ENCODE measurements at places on chromosomes 1 and 21. TPM values are rescaled to one million over a fixed set of nuclear protein-coding genes. Genes with fewer than 3 reads are reported as not detected.

Gene BGLAP
- polyA plus RNA-seq = 2.9 TPM

GRCh38 chr1:204988196-204988595 lies 54.8 kb upstream of the CNTN2 start:
- DNase-seq = no peak

DNA sequence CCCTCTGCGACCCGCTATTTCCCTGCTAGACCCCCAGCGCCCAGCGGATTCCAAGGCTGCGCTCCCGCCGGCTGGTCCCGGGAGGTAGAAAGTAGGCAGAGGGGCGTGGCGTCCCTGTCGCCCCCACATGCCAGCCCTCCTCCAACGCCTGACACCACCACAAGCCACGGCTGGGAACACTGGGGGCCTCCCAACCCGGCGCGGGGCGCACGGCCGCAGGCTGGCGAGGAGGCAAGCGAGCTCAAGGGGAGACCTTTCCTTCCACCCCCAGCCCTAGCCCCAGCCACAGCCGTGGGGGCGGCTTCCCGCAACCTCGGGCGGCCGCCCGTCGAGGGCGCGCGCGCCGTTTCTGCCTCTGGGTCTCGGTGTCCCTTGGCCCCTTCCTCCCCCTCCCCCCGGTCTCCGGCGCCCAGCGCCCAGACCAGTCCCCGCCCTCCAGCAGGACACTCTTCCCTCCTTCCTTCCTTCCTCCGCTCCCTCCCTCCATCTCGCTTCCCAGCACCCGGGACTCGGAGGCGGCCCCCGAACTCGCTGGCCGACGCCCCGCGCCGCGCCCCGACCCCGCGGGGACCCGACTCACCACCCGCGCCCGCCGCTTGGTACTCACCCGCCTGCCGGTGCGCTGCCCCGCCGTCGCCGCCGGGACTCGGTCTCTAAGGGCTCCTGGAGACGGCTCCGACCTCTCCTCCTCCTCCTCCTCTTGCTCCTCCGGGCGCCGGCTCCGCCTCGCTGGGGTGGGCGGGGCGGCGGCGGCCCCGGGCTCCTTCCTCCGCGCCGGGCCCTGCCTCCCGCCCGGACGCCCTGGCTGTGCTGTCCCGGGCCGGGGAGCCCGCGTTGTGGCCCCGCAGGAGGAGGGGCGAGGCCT lies at the start of gene GNG12:
Gene GNG12, minus strand, starts transcription at position 731 of the 865 bp plus-strand sequence. CDS start 125,781 bp downstream, outside the sequence.
- peak; percentile 72 for DNase-seq

DNA sequence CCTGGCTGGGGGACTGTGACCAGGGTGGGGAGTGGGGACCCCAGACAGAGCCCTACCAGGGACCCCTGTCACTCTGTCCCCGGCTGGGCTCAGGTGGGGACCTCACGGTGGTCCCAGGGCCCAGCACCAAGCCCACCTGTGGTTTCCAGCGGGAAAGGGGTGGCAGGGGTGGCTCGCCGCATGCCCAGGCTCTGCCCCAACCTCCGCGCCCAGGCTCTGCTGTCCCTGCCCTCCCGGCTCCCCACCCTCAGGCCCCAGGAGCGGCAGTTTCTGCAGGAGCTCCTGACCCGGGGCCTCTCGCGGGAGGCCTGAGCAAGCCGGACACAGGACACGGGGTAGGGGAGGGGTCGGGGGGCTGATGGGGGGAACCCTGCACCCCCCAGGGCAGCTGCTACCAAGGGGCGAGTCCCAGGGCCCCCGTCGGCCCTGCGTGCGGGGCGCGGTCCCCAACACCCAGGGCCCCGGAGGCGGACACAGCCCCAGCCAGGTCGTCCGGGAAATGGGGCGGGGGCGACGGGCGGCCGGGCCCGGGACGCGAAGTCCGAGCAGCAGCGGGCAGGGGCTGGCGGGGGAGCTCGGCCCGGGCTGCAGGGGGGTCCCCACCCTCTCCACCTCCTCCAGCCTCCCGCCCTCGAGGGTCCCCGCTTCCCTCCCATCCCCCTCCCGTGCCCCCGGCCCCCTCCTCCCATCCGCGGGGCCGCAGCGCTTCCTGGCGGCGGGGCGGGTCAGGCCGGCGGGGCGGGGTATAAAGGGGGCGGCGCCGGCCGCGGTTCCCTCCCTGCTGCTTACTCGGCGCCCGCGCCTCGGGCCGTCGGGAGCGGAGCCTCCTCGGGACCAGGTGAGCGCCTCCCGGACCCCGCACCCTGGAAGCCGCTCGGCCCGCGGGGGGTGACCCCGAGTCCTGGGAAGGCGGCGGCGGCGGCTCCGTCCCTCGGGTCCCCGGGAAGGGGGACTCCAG lies at the start of gene COL6A2:
Gene COL6A2, plus strand, starts transcription at position 777 of the 958 bp plus-strand sequence.
- peak; percentile 53 for DNase-seq

DNA sequence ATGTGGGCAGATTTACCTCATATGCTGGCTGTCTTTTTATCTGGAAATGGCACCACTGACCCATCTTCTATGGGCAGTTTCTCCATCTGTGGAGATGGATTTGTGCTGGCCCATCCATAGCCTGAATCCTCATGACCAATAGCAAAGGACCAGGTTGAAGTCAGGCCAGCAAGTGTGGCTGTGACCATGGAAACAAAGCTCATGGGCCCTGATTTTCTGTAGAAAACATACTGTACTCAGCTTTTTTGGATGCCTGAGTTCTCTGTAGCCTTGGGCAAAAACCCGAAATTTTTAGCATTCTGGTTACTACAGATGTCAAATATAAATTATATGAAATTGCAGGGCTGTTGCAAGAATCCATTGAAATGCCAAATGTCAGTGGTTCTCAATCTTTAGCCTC lies 155.0 kb downstream of the PLXNA2 start:
- no peak for DNase-seq

DNA sequence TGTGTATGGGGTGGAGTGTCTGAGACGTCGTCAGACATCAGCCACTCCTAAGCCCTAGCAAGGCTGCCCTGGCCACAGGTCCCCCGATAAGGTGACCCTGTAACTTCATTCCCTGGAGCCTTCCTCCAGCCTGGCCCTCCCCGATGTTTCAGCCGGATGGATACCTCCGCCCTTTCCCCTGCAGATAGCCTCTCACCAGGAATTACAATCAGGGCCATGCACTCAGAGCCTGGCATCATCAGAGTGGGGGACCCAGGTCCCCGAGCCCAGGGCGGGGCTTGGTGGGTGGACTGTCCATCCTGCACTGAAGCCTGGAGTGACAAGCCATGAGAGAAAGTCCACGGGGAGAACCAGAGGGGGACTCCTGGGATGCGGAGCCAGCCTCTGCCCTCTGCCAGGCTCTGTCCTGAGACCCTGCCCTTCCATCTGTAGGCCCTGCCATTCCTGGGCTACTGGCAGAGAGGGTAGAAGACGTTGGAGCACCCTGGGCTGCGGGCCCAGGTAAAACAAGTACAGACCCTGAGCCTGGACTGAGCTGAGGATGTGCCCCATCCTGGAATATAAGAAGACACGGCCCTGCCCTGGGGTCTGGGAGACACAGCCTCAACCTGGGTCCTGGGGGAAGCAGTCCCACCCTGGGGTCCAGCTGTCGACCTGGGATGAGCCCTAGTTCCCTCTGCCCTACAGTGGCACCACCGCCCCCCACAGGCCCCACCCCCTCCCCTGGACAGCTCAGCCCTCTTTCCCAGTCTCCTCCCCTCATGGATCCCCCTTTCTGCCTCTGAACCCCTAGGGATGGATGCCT lies 16.8 kb upstream of the ARF1 start:
- DNase-seq = no peak

DNA sequence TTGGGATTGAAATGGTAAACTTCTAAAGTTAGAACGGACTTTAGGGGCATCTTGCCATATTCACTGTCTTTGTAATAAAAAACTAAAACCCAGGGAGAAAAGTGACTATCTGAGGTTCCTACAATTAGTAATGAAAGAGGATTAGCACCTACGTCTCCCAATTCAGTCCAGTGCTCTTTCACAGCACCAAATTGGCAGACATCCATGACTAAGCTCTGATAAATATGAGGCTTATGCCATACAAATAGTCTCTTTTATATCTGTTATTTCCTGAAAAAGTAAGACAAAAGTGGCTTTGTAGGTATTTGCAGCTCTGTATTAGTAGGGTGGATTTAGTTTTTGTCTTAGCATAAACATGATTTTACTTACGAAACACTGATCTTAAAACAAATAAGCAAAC lies 315.0 kb upstream of the NRIP1 start:
- no peak for DNase-seq

DNA sequence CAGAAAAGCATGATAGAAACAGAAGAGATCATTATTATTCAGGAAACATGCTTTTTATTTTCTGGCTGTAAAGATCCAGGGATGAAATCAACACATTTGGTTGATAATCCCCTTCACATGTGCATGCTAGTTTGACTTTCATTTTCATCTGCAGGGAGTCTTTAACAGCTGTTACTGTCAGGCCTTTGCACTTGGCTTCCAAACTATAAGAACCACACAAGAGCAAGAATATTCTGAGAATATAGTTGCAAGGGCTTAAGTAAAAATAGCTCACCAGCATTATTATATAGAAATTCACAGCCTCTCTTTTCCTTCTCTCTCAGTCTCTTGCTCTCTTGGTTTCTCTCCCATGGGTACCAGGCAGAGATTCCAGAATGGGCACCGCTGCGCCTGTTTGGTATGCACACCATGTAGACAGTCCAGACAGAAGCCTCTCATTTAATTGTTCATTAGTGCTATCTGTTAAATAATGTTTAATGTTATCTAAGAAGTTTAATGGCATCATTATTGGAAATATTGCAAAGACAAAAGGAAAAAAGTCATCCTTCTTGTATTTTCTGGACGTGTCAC lies 622.3 kb upstream of the PLXNA2 start:
- DNase-seq = no peak

DNA sequence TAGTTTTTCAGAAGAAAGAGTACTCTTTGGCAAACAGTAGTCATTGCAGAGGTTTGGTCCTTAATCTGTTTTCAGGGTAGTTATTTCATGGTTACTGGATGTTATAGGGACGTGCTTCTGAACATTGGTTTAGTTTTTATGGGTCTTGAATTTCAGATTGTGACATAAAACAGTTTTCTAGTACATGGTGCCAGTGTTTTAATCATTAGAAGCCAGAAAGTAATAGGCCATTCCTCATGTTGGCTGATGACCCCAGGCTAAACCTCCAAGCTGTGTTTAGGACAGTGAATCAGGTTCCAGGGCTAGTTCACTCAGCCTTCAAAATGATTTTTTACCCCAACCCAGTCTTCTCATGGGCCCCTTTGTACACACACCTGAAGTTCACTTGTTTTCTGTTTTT lies 73.3 kb downstream of the OLFML2B start:
- DNase-seq = no peak

GRCh38 chr1:172960019-172960418 lies 90.7 kb downstream of the TNFSF18 start:
- DNase-seq = no peak

DNA sequence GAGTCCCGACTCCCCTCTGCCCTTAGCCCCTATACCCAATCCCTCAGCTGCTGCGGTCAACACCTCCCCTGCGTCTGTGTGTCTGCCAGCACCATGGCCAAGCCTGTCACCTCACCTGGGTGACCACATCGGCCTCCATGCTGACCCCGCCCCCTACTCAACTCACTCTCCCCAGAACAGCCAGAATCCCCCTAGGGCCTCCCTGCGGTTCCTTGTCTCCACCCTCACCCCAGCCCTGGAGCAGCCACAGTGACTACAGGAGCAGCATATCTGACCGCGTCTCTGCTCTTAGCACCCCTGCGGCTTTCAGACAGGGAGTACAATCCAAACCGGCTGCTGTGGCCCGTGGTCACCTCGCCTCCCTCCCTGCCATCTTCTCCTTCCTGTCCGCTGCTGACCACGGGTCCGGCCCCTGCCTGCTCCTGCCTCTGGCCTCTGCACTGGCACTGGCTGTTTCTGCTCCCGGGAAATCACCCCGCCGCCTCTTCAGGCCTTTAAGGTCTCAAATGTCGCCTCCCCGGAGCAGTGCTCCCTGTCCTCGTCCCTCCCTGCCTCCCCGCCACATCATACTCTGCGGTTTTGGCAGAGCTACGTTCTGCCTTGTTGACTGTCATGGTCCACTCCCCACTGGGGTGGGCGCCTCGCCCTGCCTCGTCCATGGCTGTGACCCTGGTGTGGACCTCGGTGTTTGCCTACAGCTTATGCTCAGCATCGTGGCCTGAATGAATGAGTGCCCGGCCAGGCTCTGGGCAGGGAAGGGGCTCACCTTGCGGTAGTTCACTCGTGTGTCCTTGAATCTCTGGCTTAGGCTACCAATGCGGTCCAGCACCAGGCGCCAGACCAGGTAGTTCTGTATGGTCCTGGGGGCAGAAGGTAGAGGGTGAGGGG lies 11.1 kb downstream of the PRXL2B start:
- peak; percentile 61 for DNase-seq

DNA sequence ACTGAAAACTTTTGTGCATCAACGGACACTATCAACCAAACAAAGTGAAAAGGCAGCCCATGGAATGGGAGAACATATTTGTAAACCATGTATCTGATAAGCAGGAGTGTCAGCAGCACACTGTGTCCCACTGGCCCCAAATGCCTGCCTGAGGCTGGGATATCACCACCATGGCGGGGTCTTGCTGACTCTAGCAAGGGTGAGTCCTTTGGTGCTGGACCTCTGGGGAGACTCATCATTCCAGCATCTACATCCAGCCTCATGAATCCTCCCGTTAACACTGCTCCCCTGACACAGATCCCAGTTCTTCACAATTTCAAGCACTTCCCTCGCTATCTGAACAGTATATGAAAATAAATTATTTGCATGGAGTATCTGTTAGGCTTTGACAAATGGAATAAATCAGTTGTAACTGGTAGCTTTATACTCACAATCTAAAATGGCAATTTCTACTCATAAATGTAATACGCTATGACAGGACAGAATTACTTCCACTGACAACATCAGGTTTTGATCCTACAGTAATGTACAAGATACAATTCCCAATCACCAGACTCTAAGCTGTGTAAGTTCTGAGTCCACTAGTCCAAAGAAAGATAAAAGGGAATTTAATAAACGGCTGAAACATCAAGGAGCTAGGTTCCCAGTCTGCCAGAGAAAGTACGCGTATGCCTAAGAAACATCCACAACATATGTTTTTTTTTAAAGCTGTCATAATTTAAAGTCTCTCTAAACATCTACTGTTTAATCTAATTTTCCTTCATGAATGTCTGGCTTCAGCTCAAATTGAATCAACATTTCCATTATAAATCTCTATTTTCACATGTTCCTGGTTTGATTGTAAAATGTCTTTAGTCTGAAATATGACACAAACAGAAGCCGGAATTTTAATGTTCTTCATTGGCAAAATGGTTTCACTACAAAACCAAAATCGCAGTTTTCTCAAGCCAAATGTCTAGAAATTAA lies 95.1 kb downstream of the SIPA1L2 start:
- no peak for DNase-seq

All from left lung (tissue), 14 donors.